ENCODE measurements at places on chromosomes 7 and 10. TPM values are rescaled to one million over a fixed set of nuclear protein-coding genes. Genes with fewer than 3 reads are reported as not detected.

DNA sequence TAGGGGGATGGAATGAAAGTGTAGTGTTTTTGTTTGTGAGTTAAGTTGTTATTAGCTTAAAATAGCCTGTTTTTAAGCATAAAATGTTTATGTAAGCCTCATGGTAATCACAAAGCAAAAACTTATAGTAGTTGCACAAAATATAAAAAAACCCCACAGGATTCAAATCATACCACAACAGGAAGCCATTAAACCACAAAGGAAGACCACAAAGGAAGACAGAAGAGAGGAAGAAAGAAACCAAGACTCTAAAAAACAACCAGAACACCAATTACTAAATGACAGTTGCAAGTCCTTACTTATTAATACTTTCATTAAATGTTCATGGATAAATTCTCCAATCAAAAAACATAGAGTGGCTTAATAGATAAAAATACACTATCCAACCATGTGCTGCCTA, 63.6 kb downstream of the ANKRD7 start:
- peaks cover 2% of the 10 kb centered on the region for H3K36me3 ChIP-seq
- DNase-seq, result no peak
- H3K27me3 ChIP-seq, result no peaks in the 10 kb centered on the region

DNA sequence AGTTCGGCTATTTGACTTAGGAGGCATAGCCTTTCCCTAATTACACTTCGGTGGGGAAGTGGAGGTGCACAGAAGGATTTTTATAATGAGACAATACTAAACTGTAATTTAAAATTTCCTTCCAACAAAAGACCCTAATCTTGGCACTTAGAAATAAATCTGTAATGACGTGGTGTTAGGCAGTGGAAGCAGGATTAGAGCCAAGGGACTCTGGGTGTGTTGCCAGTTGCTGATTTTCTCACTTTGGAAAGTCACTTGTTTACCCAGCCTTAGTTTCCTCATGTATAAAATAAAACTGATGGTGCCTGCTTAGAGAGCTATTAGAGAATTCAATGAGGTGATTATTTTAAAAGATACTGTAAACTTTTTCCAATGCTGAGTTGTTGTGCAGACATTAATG, 287.2 kb downstream of the AUTS2 start:
- H3K27ac ChIP-seq, result no peak overlapping the region
- H3K36me3 ChIP-seq, result no peaks in the 10 kb centered on the region
- no peaks in the 10 kb centered on the region for H3K27me3 ChIP-seq
- peaks cover 15% of the 10 kb centered on the region for H3K4me1 ChIP-seq

MKI67 gene
- total RNA-seq, result 48.8 TPM

DNA sequence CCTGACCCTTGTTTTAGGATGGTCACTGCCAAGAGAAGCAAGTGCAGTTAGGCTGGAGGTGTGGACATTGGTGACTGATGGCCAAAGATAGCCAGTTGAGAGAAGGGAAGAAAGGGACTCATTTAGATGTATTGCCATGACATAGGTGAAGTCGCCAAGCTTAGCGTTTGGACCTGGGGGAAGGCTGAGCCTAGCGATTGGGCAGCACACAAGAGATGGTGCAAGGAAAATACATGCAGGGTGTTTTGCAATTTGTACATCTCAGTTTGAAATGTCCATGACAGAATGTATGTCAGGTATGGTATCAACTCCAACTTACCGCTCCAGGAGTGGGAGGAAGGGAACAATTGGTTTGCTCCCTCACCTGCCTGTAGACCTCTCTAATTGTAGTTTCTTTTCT, 134.3 kb downstream of the MAPK8 start:
- no peak overlapping the region for H3K4me3 ChIP-seq
- H3K27me3 ChIP-seq, result no peaks in the 10 kb centered on the region
- no peak overlapping the region for H3K27ac ChIP-seq
